ENCODE measurements at places on chromosomes 3 and 15. TPM values are rescaled to one million over a fixed set of nuclear protein-coding genes. Genes with fewer than 3 reads are reported as not detected.

The MUC20 gene
- total RNA-seq: 1.2 TPM

The SPTBN5 gene
- total RNA-seq: 0.46 TPM

The KATNBL1 gene
- total RNA-seq: 32.4 TPM

The ABHD6 gene
- 8.0 TPM for total RNA-seq

The CADM2 gene
- 0.45 TPM for total RNA-seq

The CHRD gene
- 1.1 TPM for total RNA-seq

GRCh38 chr15:51970132-51970817 lies 1.3 kb downstream of the LEO1 start:
- ATAC-seq: no peak

GRCh38 chr3:17830788-17831187 lies 88.4 kb upstream of the TBC1D5 start:
- ATAC-seq: peak; percentile 67

DNA sequence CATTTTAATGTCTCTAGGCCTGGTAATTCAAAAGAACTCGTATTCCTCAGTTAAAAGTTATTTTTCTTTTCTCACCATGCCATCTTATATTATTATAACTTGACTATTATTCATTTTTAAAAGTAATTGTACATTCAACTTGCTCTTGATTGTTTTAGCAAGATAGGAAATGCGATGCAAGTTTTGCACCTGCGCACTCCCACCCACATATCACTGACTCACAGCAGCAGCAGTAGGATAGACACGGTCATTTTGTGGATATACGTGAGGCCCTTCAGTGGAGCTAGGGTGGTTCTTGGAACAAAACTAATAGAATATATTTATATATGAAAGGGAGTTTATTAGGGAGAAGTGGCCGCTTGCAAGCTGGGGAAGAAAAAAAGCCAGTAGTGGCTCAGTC lies 95.5 kb upstream of the UBE3A start:
- no peak for ATAC-seq

DNA sequence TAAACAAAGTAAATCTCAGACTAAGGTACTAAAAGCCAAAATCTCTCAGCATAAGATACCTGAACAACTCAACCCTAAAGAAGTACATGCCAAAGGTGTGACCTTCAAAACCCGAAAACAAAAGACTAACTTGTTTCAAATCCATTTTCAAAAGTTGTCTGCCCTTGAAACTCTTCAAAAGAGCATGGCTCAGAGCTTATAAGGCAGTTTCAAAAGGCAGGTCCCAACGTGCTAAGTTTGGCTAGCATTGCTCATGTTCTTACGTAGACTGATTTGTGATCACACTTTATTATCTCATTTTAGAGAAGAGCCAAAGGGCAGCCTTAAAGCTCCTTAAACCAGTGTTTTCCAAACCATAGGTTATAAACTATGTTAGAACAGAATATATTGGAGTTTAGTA lies 112.2 kb downstream of the FEZF2 start:
- ATAC-seq: peak; percentile 37

GRCh38 chr3:65831733-65832425 lies 206.8 kb downstream of the MAGI1 start:
- ATAC-seq: peak; percentile 93

GRCh38 chr3:186003610-186004009 lies 65.8 kb upstream of the TRA2B start:
- no peak for ATAC-seq

DNA sequence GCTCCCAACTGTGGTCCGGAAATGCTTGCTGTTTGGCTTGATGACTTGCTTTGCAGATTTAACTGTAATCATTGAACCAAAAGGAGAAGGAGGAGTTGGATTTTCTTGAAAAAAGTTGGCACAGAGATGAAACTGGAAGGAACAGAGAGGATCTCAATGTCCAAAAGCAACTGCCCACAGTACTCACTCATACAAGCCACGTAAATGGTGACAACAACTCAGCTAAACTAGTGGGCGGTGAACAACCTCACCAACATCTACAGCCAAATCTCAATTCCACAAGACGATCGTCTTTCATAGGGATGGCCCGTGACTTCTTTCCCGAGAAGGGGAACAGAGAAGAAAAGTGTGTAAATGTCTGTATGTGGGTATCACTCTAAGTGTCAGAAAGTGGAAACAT lies 48.1 kb downstream of the MYO5C start:
- ATAC-seq: no peak

DNA sequence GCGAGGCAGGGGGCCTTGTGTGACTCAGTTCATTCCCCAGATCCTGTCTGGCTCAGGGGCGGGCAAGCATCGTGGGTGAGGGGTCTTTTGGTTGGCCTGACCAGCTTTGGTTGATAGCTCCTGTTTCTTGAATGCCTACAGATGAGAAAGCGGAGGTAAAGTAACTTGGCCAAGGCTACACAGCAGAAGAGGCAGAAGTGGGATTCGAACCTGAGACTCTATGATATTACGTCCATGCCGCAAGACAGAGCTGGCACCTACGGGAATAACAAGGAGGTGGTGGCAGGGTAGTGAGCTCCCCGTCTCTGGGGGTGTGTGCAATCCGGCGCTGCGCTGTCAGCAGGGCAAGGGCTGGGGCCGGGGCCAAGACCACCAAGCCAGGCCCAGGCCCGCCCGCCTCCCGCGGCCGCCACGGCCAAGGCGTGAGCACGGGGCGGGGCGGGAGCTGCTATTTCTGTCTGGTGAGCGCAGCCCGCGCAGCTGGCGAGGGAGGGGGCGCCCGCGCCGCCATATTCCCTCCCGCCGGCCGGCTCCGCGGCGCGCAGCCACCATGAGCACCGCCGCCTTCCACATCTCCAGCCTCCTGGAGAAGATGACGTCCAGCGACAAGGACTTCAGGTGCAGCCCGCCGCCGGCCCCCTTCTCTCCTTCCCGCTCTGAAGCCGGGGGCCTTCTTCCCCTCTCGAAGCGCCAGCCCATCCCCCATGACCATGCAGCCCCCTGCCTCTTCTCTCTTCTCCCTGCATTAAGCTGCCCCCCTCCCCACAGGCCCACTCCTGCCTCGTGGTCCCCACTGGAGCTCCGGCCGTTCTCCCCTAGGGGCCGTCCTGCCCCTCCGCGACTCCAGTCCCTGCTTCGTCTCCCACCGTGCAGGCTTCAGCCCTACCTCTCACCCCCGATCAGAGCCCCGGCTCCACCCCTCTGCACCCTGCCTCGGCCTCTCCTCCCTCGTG lies at the start of gene CAND2:
Gene CAND2, plus strand, starts transcription at position 510 of the 953 bp plus-strand sequence. Its CDS starts 41 bp downstream, at position 551.
- ATAC-seq: peak; percentile 88

- ATAC-seq: no peak
These were observed 4.6 kb upstream of the CX3CR1 start for GRCh38 chr3:39284457-39284881.

- ATAC-seq: no peak
These were observed 32.0 kb upstream of the FURIN start for GRCh38 chr15:90836296-90836871.

DNA sequence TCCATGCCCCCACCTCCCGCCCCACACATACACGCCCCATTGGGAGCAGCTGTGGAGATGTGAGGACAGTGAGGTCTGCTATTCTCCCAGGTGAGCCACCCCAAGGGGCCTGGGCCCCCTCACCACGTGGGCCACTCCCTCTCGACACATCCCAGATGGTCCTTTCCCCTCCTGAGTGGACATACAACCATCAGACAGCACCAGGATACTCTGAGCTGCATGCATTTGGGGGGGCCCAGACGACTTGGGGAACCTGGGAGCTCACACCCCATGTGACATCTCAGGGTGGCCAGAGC lies 17.5 kb downstream of the FBLN2 start:
- no peak for ATAC-seq
